ENCODE measurements at places on chromosomes 1 and 21.
A peak's percentile ranks its signal among the peaks of the same experiment; 100 is the strongest.

DNA sequence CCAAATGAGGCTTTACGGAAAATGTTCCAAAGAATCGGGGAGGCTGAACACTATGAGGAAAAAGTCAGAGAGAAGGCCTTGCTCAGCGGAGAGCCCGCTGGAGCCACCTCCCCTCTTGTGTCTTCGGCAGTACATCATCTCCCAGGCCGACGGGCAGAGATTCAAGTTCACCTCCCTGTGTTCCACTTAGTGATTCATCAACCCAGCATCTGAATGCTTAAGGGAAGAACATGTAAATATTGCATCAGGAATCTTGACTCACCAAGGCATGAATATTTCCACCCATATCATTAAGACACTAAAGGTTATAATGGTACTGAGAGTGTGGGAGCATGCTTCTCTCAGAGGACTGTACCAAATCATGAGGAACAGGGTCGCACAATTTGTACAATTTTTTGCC lies 172.5 kb downstream of the ST6GALNAC5 start:
- DNase-seq: peak; percentile 97

DNA sequence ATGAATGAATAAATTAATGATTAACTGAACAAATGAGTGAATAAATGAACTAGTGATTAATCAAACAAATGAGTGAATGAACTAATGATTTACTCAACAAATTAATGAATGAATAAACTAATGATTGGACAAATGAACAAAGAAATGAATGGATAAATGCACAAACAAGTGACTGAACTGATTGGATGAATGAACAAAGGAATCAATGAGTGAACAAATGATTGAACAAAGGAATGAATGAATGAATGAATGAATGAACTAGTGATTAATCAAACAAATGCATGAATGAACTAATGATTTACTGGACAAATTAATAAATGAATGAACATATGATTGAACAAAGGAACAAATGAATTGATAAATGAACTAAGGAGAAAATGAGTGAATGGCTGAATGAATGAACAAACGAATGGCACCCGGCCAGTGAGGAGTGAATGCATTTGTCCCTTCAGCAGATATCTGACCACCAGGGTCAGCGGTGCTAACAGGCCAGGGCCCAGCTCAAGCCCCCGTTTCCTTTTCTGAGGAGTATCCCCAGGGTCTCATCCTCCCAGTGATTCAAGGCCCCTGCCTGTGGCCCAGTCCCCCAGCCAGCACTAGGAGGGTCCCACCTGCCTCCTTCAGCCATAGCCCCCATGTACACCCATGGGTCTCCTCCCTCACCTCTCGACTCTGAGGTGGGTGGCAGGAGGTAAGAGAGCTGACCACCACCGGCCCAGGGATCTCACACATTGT lies 49.9 kb downstream of the WNT9A start:
- DNase-seq: no peak

DNA sequence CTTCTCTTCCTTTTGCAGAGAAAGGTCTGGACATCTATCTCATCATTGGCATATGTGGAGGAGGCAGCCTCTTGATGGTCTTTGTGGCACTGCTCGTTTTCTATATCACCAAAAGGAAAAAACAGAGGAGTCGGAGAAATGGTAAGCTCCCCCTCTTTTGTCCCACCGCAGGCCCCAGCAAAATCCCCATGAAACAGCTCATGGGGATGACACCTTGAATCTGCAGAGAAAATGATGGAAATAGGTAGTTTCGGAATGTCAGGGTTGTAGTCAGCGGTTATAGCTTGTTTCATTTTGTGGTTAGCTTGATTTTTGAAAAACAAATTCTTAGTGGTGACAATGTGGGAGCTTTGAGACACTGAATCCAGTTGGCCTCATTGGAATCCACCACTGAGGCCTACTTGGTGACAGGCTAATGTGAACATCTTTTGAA lies 10.3 kb downstream of the CD2 start:
- DNase-seq: no peak

- no peak for DNase-seq
Measured at GRCh38 chr1:65243491-65243890, 65.9 kb upstream of the DNAJC6 start.

GRCh38 chr21:32929633-32930038 lies 96.1 kb upstream of the OLIG2 start:
- no peak for DNase-seq

GRCh38 chr21:42164064-42164789 lies 54.7 kb upstream of the ABCG1 start:
- no peak for DNase-seq

- DNase-seq: no peak
Measured at GRCh38 chr21:32349333-32349944, 43.4 kb downstream of the URB1 start.

- DNase-seq: no peak
Measured at GRCh38 chr1:170729225-170730002, 65.5 kb downstream of the PRRX1 start.

- no peak for DNase-seq
Measured at GRCh38 chr1:71298633-71299032, 217.8 kb upstream of the ZRANB2 start.

- no peak for DNase-seq
Measured at GRCh38 chr1:19628879-19629278, 15.2 kb upstream of the NBL1 start.

DNA sequence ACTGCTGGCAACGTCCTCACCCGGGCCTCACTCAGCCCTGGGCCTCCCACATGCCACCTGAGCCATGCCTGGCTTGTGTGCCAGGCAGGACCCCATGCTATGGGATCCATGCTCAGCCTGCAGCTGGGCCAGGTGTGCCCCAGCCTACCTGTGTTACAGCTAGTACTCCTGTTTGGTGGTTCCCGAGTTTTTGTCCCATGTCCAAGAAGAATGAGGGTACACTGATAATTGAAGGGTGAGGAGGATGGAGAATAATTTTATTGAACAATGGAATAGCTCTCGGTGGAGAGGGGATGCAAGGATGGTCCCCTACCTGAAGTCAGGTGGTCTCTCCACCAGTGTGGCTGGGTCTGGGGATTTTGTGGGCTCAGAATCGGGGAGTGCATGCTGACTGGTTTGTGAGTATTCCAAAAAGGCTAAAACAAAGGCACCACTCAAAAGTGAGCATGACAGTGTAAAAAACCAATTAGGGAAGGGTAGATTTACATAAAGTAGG lies 137.9 kb downstream of the TNFSF18 start:
- no peak for DNase-seq

DNA sequence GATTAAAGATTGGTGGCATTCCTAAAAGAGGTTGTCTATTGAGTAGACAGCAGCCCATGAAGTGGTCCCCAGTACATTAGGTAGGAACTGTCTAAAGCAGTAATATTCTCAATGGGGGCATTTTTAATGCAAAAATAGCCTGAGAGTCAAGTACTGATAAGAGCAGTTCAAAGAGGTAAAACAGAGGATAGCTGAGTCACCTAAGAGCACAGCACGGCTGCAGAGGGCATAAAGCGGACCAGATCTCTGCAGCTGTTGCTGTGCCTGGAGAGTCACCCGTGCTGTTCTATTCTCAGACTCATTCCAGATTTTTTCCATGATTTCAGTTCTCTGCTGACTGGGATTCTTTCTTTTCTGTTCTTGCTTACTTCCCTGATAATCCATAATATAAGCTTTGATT lies 313.2 kb downstream of the OLFM3 start:
- DNase-seq: no peak

DNA sequence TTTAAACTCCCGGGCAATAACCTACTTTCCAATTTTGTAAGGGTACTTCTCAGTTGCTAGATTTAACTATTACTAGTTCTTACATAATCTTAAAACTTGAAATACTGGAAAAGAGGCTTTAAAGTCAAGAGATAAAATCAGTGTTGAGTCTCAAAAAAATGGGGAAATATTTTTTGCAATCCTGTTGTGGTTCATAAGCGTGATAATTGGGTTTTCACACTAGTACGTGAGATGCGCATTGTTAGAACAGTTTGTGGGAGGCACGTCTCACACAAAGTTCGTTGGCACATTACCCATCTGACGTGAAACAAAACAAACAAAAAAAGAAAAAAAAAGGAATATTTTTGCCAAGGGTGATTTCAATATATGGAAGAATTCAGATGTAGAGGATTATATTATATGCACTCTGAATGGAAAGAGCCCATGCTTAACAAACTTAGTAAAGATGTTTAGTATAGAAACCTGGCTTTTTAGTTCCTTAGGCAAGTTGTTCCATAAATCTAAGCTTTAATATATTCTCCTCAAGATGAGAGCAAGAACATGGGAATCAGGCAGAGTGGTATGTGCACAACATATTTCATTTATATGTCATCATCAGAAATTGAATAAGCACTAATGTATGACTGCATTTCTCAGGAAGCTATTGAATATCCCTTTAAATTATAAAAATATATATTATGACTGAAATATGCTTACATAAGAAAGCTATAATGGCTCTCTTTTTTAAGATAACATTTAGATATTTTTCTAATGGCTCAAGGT lies 73.9 kb upstream of the TNFSF4 start:
- no peak for DNase-seq

- no peak for DNase-seq
Measured at GRCh38 chr21:25491267-25491666, 116.0 kb downstream of the MRPL39 start.

- DNase-seq: no peak
Measured at GRCh38 chr1:6489383-6489765, 2.1 kb downstream of the PLEKHG5 start.

DNA sequence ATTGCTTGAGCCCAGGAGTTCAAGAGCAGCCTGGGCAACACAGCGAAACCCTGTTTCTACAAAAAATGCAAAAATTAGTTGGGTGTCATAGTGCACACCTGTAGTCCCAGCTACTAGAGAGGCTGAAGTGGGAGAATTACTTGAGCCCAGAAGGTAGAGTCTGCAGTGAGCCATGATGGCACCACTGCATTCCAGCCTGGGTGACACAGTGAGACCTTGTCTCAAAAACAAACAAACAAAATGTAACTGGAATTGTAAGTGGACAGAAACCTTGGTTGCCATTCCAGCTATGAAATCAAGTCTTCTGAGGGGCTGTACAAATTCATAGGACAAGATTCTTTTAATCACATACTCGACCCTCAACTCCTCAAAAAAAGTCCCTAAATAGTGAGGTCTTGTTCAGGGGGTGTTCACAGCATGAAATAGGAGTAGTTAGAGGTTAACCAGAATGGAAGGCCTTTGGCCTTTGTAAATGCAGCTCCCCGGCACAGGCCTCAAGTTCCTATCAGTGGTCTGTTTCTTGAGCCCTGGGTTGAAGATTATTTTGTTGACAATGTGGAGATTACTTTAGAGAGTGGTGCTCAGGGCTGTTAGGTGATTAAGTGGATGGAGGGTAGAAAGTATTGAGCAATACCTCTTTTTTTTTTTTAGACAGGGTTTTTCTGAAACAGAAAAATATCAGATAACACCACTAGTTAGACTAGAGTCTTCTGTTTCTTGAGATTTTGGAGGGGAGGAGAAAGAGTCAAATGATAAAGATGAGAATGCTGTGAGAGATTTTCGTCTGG lies 138.7 kb upstream of the ZNF648 start:
- no peak for DNase-seq

DNA sequence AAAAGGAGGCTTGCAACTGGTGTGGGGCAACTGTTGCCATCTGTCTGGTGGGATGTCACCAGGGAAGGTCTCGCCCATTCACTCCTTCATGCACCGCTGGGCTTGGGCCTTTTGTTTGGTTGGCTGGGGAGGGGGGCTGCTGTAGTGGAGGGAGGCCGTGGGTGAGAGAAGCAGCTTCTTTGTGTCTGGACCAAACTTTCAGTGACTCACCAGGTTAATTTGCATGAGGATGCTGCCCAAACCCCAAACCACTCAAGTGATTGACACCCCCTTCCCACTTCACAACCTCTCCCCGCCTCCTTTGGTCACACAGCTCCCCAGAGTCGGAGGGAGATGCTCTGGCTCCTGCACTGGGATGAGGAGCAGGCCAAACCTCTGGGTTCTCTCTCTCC lies 19.7 kb downstream of the BTG2 start:
- peak; percentile 18 for DNase-seq

- no peak for DNase-seq
Measured at GRCh38 chr1:113760102-113761080, 1.1 kb upstream of the PHTF1 start.

GRCh38 chr1:71600023-71600422 lies 519.2 kb upstream of the ZRANB2 start:
- no peak for DNase-seq

- DNase-seq: no peak
Measured at GRCh38 chr1:207883104-207883651, 27.7 kb downstream of the CD34 start.

DNA sequence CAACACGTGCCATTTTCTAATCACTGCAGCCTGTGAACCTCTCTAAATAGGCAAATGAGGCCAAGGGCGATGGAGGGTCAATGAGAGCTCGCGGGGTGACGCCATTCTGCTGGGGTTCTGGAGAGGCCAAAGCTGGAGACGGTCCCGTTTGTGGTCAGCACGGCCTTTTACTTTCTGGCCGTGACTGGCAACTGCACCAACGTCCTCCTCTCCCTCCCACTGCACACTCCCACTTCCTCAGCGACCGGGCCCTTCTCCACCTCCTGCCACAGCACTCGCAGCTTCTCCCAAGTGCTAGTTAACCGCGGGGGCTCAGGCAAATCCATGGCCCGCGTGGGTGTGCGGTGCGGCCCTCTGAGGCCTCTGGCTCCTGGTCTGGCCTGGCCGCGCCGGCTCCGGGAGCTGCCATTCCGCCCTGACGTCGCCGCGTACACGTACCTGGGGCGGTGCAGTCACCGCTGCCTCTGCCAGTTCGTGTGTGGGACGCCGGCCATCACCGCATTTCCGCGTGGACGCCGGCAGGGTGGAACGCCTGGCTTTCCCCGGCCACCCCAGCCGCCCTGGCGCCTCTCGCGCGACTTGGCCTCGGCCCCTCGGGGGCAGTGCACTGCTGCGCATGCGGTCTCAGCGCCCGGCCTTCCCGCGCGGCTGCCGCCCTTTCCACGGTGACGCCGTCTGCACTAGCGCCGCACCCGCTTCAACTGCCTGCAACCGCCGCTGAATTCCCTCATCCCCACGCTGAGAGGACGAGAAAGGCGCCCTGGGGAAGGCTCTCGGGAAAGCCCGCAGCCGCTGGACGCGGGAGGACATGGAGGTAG lies 18.2 kb downstream of the OR2C3 start:
- DNase-seq: no peak

- DNase-seq: no peak
Measured at GRCh38 chr1:55329091-55329490, 113.9 kb upstream of the USP24 start.

DNA sequence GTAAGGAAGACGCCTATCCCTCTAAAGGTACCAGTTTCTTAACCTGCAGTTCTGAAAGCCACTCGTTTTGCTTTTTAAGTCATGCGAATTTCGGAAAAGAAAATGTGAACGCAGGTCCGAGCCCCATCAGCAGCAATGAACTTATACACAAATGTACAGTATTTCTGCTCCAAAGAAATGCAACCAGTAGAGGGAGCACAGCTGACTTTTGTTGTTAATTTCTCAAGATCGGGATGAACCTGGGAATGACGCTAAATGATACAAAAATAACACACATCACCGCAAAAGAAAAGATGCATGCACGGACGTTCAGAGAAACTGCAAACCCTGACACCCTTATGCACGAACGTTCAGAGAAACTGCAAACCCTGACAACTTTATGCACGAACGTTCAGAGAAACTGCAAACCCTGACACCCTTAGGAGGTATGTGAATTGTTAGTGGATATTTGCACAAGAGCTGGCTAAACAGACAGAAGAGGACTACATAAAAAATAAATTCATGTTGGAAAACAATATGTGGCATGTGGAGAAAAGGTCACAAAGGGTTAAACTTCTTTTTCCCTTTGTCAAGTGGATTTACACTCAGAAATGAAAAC lies 3.5 kb upstream of the TIAM1 start:
- peak; percentile 50 for DNase-seq

- DNase-seq: no peak
Measured at GRCh38 chr1:212434992-212435391, 2.3 kb downstream of the NENF start.

- peak; percentile 86 for DNase-seq
Measured at GRCh38 chr1:151314137-151314875, 12.9 kb downstream of the PI4KB start.

Measured in astrocyte of the spinal cord (primary cell).